ENCODE measurements at places on chromosomes 3 and 15.
A peak's percentile ranks its signal among the peaks of the same experiment; 100 is the strongest.

DNA sequence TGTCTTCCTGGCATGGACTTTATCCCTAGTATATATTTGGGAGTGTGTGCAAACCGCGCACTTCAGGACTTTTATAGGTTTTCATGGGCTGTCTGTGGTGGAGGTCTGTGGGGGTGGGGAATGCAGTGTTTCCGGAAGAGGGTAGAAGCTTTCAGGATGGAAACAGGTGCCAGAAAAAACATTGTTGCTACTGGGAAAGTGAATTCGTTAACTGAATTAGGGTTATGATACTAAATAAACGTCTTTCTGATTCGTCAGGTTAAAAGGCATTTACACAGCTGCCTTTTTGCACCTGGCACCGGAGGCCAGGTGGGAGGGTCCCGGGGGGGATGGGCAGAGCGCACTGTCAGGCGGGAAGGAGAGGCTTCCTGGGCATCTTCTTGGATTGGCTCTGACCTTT, 62.1 kb downstream of the SLCO3A1 start:
- DNase-seq = no peak

DNA sequence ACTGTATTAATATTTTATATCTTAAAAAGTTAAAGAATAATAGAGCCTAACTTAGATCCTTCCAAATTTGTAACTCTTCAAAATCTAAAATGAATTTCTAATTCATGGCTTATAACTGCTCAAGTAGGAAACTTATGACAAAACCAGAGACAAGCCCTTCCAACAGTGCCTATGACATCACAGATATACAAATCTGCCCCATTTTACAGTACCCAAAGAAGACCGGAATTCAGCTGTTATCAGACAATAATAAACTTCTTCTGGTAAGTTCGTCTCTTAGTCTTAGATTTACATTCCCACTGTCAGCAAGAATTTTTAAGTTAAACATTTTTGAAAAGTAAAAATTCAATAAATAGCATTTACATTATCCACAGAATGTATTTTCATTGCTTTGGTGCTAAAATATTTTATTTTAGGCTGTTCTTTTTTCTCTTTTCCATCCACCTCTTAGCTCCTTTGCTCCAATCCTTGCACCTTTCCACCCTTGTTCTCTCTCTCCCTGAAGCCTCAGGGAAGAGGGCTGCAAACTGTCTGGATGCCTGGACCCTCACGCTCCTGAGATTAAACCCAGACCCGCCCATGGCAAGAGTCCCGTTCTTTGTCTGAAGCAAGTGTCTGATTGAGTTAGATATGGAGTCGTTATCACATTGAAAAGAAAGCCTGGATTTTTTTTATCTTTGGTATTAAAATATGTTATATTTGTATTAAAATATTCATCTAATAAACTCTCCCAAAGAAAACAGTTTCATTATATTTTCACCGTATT, 312.7 kb downstream of the ZBTB20 start:
- DNase-seq = peak; percentile 44

- no peak for DNase-seq
Observed at GRCh38 chr3:122074621-122075265, 19.6 kb downstream of the CD86 start.

GRCh38 chr3:4426782-4427344, 40.2 kb downstream of the SUMF1 start:
- DNase-seq = peak; percentile 8

GRCh38 chr3:119604878-119605277, 7.2 kb downstream of the PLA1A start:
- DNase-seq = no peak

DNA sequence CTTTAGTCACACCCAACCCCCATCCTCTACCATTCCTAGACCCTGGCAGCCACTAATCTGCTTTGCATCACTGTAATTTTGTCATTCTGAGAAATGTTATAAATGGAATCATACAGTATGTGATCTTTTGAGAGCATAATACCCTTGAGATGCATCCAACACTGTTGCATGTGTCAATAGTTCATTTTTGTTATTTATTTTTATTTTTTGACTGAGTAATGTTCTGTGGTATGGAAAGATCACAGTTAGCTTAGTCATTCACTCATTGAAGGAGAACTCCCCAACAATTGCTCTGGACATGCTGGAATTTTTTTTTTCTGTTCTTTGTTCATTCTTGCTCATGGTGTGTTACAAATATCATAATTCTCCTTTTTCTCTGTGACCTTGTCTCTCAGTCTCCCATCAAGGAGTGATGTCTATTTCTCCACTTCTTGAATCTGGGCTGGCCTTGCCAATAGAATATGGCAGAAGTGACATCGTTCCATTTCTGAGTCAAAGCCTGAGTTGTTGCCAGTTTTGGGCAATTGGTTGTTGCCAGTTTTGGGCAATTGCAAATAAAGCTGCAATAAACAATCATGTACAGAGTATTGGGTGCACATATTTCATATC, 6.8 kb upstream of the ADPGK start:
- DNase-seq = no peak

DNA sequence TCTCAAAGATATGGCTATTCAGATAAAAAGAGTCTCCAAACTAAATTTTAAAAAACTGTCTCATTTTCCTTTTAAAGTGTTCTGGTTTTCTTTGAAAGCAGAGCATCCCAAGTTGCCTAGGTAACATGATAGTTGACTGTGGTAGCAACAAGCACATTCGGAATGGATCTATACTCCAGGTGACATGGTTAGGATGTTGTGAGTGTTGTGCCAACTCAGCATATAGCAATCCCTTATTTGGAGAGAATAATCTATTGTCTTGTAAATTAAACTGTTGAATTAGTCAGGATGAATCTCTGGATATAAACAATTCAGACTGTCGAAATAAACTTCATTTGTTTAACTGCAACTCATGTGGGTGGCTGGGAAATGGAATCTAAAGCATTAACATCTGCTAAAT, 418.6 kb downstream of the TUSC7 start:
- DNase-seq = no peak

DNA sequence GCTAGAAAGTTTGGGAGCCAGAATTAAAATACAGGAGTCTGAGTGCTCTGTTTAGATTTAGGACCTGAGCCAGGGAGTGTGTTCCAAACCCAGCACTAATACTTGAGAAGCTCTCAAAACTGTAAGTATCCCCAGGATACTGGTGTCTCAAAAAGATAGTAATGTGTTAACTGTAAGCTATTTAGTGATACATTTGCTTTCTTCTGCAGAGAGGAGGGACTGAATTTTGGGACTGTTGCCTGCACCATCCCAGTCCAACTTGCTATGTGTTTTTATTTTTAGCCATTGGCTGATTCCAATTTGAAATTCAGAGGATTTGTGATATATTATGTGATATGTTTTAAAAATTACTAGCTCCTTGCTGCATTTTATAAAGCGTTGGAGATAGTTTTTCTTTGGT, 31.5 kb downstream of the UBE2E1 start:
- no peak for DNase-seq

DNA sequence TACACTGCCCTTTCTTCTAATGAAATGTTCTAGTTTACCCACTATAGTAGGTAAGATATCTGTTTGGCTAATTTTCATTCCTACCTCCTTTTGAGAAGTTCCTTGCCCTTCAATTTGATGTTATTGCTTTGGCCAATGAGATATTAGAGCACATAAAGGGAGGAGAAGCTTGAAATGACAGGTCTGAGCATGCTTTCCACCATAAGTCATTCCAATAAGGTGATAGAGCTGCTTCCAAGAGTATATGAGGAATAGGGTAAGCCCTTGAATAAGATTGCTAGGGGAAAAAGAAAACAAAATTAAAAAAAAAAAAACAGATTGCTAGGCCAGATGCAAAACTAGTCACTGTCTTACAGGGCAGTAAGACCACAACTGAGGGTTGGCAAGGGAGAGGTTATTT, 78.9 kb upstream of the TRIM42 start:
- DNase-seq = no peak

DNA sequence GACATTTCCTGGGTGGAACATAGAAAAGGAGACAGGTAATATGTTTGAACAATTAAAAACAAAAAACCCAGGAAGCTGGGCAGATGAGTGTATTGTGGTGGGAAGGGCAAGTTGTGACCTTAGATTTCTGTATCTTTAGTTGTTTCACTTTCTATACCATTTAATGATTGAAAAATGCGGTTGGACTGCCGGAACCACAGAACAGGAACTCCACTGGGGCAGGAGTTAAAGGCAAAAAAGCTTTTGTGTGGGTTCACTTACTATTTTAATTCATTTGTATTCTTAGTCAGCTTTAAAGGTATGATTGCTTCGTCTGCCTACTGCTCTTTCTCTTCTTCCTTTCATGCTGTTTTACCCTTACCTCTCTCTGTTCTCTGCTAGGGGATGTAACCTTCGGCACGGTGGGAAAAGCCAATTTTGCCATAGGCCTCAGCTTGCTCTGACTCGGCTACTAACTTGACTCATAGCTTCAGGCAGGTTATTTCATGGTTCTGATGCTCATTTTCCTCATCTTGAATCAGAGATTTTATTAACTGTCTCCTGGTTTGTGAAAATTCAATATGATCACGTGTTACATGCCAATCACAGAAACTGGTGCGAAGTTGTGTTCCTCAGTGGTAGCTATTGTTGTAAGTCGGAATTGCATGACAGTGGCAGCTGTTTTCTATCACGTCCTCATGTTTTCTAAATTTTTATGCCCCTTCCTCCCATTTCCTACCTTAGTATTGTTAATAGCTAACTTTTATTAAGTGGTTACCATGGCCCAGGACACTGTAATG, 1.6 kb upstream of the MCTP2 start:
- no peak for DNase-seq

- no peak for DNase-seq
Observed at GRCh38 chr3:46353647-46354410, at the start of gene CCR2. CCR2 (plus strand) TSS chr3:46354111; CDS start chr3:46357528, 3,417 bp downstream.

GRCh38 chr3:131794766-131795388, 239.9 kb downstream of the CPNE4 start:
- DNase-seq = peak; percentile 57

GRCh38 chr15:55587321-55588069, 650 bp downstream of the PYGO1 start:
- DNase-seq = peak; percentile 62

GRCh38 chr15:40335938-40336743, 4.6 kb downstream of the CCDC9B start:
- DNase-seq = peak; percentile 81

DNA sequence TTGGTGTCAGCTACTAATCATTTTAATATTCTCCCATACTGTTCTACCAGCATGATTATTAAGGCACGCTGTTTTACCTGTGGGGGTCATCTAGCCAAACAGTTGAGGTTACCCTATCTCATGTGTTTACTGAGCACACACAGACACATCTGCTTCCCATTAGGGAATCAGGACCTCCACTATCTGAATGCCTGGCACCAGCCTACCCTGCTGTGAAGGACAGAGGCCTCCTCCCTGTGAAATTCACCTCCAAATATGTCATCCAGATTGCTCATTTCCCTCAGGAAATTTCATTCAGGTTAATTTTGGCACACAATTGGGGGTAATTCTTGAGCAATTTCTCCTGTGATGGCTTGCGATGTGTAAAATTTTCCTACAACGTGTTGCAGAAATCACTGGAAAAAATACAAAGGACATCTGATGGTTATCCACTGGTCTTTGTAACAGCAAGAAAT, 155.6 kb upstream of the NR2E3 start:
- no peak for DNase-seq

DNA sequence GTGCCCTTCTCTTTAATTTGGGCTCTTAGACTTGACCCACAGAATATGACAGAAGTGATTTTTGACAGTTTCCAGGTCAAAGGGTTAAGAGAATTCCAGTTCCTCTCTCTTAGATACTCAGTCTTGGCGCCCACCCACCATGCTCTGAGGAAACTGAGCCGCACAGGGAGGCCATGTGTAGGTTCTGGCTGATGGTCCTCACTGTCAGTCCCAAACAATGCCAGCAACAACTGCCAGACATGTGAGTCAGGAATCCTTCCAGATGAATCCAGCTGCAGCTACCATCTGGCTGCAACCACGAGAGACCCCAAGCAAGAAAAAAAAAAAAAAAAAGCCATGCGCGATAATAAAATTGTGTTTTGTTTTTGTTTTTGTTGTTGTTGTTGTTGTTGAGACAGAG, 326.6 kb downstream of the MAGI1 start:
- no peak for DNase-seq

GRCh38 chr3:14701676-14702075, 26.7 kb downstream of the C3orf20 start:
- DNase-seq = no peak

DNA sequence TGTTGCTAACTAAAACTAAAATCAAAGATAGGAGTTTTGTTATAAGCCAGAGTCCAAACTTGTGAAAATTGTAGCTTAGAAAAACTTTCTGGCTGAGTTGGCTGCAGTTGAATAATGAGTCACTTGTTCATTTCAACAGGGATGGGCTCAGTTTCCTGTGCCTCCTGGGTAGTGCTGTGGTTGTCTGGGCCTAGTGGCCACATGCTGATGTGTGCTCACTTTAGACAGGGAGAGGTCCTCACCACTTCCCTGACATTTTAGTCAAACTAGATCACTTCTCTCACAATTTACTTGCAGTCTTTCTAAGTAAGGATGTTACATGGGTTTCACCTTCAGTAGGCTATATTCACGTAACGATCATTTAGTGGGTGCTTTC, 6.3 kb upstream of the UBE2Q2 start:
- no peak for DNase-seq

DNA sequence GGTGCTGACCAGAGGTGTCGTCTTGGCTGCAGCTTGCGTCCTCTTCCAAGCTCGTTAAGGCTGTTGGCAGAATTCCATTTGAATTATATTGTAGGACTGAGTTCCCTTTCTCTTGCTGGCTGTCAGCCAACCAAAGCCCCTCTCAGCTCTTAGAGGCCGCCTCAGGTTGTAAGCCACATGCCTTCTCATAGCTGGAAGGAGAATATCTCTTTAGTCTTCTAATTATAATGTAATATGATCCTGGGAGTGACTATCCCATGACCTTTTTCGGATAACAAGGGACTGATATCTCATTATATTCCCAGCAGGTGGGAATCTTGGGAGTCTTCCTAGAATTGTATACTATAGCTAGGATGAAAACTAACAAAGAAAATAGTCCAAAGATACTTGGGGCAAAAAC, 4.8 kb downstream of the SCG5 start:
- DNase-seq = peak; percentile 24

DNA sequence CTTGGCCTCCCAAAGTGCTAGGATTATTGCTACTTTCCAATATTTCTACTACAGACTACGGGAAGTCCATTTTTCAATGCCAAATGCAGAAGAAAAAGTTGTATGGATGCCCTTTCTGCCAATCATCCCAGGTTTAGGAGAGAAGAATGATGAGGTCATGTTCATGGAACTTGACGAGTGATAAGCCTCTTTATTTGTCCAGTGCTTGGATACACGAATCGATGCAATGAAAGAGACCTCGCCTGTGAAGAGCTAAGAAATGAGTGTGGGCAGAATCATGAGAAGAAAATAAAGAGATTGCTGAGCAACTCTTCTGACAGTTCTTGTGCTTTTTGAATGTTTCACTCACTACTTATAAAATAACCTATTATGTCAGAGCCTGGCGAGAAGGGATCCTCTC, 996 bp upstream of the SLC28A1 start:
- no peak for DNase-seq

- DNase-seq = no peak
Observed at GRCh38 chr3:177055605-177056571, 141.4 kb downstream of the TBL1XR1 start.

GRCh38 chr15:42846647-42847046, 73.9 kb downstream of the TTBK2 start:
- DNase-seq = no peak

GRCh38 chr3:17983106-17983505, 240.7 kb upstream of the TBC1D5 start:
- no peak for DNase-seq
